NCI-H510A (cell line): ENCODE measurements at places on chromosomes 7 and 10.

GRCh38 chr7:51082096-51082840 lies 234.3 kb downstream of the COBL start:
- DNase-seq: no peak

- DNase-seq: no peak
Measured at GRCh38 chr7:150412518-150413488, 33.7 kb downstream of the ZNF775 start.

- no peak for DNase-seq
Measured at GRCh38 chr7:12030116-12030515, 181.0 kb upstream of the TMEM106B start.

- DNase-seq: no peak
Measured at GRCh38 chr10:62393237-62393636, 19.1 kb downstream of the ZNF365 start.
